Right renal cortex interstitium (tissue), 3 donors: ENCODE measurements at places on chromosomes 5 and 9. TPM values are rescaled to one million over a fixed set of nuclear protein-coding genes. Genes with fewer than 3 reads are reported as not detected.

DNA sequence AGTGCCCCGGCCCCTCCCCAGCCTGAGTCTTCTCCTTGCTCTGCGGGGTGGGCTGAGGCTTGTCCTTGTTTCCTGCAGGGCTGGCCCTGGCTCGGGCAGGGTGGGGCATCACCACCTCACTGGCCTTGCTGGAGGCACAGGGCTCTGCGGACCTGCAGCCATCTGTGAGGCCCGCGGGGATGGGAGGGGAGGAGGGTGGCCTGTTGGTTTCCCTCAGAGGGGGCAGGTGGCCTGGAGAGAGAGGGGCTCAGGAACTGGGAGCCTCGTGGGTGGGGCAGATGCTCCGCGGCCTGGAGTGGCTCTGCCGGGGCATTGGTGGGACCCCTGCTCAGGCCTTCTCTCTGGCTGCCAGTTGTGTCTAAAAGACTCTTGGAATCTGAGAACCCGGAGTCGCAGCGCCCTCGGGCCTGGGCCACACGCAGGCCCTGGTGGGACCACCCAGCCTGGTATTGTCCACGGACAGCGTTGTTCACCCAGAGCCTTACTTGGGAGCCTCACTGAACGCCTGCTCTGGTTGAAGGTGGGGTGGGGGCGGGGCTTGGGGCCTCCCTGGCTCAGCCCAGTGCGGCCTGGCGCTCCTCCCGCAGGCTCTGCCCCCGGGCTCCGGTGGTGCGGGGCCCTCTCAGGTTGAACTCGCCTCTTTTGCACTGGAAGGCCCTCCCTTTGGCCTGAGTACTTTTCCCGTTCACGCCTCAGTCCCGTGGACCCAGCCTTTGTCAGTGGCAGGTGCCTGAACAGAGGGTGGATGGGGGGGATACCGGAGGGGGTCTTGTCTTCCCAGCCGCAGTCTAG, 111.3 kb downstream of the RXRA start:
- DNase-seq: no peak

GRCh38 chr9:18928711-18929110, 104.3 kb downstream of the SAXO1 start:
- DNase-seq: no peak

SCAI gene
- 9.9 TPM for polyA plus RNA-seq

PCDHA9 gene
- not detected for polyA plus RNA-seq

CSF1R gene
- polyA plus RNA-seq: 15.1 TPM
